Forelimb muscle (tissue), 1 donor: ENCODE measurements at places on chromosomes 7 and 10. TPM values are rescaled to one million over a fixed set of nuclear protein-coding genes. Genes with fewer than 3 reads are reported as not detected.

Gene MCM10
- 3.9 TPM for polyA plus RNA-seq

Gene MINDY4
- polyA plus RNA-seq = 5.2 TPM

Gene SPDYE6
- polyA plus RNA-seq = 5.3 TPM

DNA sequence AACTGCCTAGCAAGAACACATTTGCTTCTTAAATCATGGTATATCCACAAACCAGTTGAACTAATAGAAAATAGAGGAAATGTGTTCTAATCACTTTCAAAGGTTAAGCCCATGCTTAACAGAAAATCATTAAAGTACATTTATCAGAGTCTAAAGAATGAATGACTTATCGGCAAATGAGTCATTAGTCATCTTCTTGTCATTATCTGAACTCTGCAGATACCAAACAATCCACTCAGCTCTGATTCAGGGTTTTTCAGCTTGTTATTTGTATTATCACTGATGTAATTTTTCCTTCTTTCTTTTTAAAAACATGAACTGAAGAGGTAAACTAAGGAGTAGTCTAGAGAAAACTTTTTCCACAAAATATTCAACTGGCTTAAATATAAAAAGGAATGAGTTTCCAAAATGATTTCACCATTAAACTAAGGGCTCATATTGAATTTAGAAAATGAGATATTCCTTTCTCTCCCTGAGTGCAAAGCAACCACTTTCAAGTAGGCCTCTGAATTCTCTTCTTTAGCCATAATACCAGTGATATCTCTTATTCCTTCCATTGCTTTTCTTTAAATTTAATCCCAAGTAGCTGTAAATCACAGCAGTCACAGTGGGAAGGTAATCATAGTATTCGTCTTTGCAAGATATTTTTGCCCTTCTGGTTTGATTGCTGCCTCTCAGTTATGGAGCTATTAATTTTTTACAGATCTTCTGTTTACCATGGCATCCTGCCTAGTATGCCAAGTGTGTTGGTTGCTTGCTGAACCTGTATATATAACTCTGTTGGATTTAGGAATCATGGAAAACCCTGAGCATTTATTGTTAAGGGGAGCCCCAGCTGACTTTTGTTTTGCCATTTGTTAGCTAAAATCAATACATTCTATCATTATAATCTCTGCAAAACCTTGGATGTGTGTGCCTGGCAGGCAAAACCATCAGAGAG, 125.1 kb downstream of the THSD7A start:
- no peak for DNase-seq
